Fibroblast of villous mesenchyme (primary cell): ENCODE measurements at places on chromosomes 11 and 22.

DNA sequence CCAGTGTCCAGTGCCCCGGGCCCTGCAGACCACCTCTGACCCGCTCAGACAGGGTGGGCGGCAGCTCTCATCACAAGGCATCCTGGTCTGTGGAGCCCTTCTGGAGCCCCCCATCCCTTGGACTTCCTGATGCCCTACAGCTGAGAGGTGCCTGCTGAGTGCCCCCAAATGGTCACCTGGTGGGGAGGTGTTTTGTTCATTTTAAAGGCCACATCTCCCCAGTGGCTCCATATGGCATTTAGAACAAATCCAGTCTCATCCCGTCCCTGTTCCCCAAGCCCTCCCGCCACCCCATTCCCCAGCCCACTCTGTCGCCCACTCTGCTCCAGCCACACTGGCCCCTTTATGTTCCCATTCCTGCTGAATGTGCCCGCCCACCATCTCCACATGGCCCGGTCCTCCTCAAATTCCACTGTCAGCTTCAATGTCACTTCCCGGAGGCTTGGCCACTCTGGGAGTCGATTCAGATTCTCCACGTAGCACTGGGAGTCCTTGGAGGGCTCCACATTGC lies 32.8 kb downstream of the OSBPL5 start:
- no peak for DNase-seq

GRCh38 chr11:31784611-31785010 lies 26.5 kb downstream of the PAX6 start:
- DNase-seq = no peak

GRCh38 chr11:64879244-64879900 lies 951 bp upstream of the EHD1 start:
- DNase-seq = no peak

DNA sequence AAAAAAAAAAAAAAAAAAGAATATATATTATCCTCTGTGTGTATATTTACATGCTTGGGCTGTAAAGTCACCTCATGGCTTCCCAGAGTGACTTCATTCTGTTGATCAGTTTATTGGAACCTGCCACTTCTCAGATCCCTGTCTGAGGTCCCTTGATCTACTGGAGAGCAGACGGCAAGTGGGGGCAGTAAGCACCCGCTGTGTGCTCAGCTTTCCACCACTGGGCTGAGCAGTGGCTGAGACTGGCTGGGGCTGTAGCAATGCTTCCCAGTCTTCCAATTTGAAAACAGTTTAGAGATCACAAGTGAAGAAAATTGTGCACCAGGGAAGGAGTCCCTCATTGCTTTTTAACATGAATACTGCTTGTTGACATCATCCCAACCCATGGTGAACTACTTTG lies 6.9 kb upstream of the RBM4B start:
- no peak for DNase-seq

DNA sequence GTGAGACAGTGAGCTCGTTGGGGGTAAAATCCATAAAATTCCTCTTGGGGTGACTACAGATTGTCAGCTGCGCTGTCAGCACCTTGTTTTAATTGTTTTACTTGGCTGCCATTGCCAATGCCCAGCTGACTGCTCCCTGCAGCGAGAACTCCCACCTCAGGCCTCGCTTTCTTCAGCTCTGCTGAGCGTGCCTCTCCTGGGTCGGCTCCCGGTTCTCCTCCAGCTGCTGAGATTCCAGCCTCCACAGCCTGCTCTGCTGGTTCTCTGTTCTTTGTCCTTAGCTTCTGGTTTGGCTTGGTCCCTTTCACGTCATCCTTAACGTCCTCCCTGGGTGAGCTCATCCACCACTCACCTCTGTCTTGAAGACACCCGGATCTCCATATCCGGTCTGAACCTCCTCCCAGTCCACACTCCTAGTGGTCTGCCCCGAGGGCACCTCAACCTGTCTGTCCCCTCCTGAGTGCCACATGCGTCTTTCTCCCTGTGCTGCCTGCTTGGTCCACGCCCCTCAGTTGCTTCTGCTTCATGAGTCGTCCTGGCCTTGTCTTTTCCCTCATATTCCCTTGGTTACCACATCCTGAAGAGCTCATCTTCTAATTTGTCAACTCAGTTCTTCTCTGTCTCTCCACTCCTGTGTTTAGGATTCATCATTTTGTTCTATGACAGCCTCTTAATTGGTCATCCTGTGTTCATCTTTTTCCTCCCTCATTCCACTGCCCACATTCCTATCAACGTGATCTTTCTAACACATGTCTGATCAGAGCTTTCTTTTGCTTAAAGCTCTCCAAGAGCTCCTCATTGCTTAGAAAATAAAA lies 35.6 kb downstream of the BMAL1 start:
- DNase-seq = no peak

GRCh38 chr11:35363854-35364780 lies 55.2 kb downstream of the SLC1A2 start:
- DNase-seq = peak; percentile 87

DNA sequence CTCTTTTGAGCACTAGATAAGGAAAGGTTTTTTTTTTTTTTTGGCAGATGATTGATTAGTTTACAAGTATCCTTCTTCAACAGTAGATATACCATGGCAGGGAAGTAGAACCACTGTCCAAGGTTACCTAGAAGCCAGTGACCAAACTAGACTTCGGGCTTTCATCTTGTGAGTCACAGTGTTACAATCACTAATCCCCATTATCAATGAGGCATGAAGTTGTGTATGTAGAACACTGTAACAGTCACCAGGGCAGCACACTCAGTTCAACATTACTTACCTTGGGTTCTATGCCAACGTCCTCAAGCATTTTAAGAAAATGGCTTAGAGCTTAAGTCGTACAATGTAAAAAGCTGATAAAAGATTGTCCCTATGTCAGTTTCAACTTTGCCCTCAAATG lies 430.9 kb downstream of the ETS1 start:
- DNase-seq = no peak

DNA sequence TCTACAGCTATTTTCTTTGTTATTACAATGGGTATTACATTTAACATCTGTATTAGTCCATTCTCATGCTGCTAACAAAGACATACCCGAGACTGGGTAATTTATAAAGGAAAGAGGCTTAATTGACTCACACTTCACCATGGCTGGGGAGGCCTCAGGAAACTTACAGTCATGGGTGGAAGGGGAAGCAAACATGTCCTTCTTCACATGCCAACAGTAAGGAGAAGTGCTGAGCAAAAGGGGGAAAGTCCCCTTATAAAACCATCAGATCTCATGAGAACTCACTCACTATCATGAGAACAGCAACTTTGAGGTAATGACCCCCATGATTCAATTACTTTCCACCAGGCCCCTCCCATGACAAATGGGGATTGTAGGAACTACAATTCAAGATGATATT lies 16.5 kb upstream of the KMT5B start:
- DNase-seq = no peak

- peak; percentile 36 for DNase-seq
Measured at GRCh38 chr11:46075168-46075567, 46.1 kb downstream of the PHF21A start.

DNA sequence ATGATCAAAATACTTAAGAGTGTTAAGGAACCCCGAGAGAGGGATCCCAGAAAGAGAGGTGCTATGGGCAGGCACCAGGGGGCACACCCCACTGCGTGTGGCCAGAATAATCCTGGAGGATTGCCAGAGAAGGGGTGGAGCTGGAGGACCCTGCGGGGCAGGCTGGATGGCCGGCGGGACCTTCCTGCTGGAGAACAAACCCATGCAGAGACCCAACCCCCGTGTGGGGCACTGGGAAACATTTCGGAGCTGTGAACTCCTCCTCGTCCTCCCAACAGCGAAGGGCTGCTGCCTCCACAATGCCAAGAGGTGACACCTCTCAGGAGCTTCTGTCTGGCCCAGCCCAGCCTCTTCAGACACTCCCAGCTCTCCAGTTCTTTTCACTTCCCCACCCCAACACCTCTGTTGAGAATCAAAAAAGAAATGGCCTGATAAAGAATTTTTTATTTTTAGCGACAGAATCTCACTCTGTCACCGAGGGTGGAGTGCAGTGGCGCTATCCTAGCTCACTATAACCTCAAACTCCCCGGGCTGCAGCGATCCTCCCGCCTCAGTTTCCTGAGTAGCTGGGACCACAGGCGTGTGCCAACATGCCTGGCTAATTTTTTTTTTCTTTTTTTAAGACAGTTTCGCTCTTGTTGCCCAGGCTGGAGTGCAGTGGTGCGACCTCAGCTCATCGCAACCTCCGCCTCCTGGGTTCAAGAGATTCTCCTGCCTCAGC lies 25.6 kb downstream of the RHOD start:
- DNase-seq = peak; percentile 14
